ENCODE measurements at places on chromosomes 5 and 9.

DNA sequence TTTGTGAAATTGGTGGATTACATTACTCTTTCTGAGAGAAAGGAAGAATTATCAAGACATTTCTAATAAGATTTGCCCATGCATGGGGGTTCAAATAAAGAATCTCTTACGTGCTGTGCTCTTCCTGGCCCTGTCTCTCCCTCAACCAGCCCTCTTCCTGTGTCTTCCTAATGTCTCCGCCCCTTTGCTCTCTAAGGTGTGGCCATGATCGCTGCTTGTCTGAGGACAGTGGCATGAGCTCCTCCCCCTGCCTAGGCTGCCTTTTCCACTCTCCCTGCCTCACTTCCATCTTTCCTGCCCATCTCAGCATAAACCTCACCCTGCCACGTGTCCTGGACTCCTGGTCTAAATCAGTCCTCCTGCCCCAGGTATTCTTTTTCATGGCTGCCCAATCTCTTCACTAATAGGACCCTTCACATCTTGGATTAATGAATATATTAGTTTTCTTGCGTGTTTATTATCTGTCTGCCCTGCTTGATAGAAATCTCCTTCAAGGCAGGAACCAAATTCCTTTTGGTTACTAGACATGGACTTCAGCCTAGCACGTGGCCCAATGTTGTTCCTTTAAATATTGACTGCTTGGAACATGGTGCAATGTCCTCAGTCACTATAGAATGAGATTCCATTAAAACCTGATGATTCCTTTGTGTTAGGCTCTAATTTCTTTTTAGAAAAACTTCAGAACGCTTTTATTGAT lies 122.3 kb downstream of the MTRR start:
- no peak for DNase-seq

DNA sequence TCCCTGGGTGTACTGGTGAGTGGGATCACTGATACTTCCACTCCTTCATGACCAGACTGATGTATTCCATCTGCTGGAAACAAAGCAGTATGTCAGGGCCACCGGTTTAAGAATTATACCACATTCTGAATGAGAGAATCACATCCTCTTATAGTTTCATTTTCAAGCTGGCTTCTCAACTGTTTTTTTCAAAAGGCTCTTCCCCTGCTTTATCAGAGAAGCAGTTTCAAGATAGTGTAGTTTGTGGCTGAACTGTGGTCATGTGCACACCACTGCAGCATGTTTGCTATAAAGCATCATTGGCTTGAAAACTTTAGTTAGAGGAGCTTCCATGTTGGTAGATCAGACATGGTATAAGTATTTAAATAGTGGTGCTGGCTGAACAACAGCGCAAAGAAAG lies 450.5 kb upstream of the CDH10 start:
- no peak for DNase-seq

DNA sequence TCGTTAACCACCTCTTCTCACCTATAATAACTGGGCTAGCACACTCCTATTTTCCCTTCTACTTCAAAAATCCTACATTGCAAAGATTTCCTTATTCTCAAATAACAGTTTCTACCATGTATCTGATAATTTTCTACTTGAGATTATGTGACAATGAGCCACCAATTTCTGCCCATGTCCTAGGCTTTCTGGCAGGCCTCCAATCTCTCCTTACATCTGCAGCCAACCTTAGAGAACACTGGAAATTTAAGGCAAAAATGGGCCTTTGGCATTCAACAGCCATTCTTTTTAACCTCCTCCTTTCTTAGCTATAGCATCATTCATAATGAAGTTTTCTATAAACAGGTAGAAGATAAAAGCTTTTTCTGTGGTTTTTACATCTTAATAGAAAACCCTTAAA lies 225.1 kb downstream of the ARRDC3 start:
- no peak for DNase-seq

DNA sequence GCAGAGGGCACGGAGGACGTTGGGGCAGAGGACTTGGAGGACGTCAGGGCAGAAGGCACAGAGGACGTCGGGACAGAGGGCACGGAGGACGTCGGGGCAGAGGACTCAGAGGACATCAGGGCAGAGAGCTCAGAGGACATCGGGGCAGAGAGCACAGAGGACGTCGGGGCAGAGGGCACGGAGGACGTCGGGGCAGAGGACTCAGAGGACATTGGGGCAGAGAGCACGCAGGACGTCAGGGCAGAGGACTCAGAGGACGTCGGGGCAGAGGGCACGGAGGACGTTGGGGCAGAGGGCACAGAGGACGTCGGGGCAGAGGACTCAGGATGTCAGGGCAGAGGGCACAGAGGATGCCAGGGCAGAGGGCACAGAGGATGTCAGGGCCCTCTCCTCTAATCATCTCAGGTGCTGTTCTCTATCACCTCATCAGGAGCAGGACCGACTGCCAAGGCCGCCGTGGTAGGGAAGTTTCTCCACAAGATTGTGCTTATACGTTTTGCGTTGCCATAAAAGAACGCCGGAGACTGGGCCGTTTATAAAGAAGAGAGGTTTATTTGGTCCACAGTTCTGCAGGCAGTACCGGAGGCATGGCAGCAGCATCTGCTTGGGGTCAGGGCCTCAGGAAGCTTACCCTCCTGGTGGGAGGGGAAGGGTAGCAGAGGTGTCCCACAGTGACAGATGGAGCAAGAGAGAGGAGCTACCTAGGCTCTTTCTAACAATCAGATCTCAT lies 29.4 kb upstream of the ADAMTS2 start:
- DNase-seq = no peak

- no peak for DNase-seq
These were observed 1.3 kb downstream of the FBXL7 start for GRCh38 chr5:15501091-15501791.

- DNase-seq = no peak
These were observed 56.4 kb upstream of the TMC1 start for GRCh38 chr9:72464857-72465592.

- no peak for DNase-seq
These were observed 278.6 kb upstream of the RORB start for GRCh38 chr9:74218385-74219063.

DNA sequence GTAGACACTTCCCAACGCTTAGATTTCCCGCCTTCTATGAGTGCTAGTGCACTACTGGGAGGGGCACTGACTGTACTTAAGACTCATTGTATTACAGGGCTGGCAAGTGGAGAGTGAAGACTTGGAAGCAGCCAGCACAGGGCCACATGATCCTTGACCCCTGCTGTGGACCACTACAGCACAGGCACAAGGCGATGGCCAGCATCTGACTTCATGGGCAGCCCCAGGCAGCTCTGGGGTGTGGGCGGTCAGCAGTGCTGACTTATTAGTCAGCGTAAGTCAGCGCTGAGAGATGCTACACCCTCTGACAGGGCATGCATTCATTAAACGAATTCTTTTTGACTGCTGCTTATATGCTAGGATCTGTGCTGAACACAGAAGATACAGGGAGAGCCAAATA lies 9.3 kb downstream of the SLC46A2 start:
- DNase-seq = no peak

GRCh38 chr9:72443855-72444254 lies 77.6 kb upstream of the TMC1 start:
- no peak for DNase-seq

GRCh38 chr5:111232311-111233051 lies 8.3 kb downstream of the CAMK4 start:
- no peak for DNase-seq

DNA sequence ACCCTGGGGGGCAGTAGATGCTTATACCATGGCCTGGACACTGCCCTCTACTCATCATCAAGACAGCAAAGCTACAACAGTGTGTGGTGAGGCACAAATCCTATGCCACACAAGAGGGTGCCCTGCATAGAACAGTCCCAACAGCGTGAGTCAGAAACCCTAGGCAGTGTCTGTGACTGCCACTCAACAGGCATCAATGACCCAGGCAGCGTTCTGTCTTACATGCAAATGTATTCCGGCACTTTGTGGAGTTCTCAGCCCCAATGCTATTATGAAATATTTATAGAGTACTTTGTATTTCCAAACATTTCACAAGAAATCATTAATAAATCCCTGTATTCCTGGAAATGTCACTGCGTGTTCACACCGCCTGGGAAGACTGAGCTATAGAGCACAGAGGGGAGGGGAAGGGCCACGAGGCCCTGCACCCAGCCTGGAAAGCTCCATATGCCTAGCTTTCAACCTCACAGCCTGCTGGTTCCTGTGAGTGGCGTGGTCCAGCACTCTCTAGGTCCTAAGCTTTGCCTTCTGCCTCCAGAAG lies 77.7 kb downstream of the NIPSNAP3B start:
- no peak for DNase-seq

- DNase-seq = no peak
These were observed 48.8 kb upstream of the FBN2 start for GRCh38 chr5:128586848-128587247.

- no peak for DNase-seq
These were observed 185.0 kb downstream of the CSNK1G3 start for GRCh38 chr5:123696921-123697341.

- no peak for DNase-seq
These were observed 116.4 kb upstream of the FST start for GRCh38 chr5:53364061-53364460.

DNA sequence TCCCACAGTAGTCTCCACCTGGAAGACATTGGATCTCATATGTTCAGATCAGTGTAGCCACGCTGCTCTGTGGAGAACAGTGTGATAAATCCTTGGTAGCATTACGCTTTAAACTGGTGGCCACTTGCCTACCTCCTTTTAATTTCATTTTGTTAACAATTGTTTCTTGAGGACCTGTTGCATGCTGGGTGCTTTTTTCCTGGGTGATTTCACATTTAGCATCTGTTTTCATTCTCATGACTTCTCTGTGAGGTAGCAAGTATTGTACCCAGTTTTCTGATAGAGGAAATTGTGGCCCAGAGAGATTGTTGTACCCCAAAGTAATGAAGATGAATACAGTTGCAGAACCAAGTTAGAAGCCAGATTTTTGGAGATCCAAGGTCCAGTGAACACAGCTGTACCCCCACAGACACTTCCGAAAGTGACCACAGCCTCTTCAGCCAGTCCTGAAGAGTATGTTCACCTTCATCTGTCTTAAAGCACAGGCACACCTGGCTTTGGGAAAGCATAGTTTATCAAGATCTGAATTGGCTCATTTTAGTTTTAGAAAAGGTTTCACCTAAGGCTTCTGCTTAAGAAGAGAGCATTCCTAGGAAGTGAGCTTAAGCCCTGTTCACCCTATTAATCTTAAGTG lies 75.2 kb downstream of the F2RL2 start:
- DNase-seq = no peak

GRCh38 chr5:76974785-76975184 lies 21.9 kb downstream of the CRHBP start:
- DNase-seq = no peak

DNA sequence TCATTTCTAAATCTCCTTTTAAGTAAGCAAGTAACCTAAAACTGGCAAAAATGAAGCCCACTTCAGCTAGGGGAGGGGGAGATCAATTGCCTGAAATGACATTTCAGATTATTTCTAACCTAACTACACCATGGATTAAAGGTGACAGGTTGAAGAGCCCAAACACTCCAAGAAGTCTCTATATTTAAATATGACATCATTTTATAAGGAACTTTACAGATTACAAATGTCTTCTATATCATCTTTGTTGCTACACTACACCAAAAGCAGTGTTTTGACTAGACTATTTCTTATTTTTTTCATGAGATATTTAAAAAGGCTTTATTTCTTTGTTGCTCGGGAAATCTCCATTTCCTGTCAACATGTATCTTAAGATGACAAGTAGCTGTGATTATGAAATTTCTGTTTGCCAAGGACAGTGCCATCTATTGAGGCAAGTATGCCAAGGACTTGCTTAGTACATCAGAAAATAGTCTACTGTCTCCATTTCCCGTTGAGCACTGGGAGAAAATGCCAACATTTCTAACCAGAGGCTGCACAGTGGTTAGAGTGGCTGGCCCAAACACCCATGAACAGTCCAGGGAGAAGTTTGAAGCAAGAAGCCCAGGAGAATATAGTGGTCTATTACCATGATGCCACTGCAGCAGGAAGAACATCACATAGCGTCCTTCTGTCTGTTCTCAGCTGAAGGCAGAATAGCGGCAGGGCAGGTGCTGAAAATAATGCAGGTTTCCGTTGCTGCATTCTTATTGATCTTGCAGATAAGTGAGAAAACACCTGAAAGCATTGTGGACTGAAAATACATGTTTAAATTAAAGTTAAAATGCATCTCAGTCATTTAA lies 93.4 kb upstream of the ITGA2 start:
- no peak for DNase-seq

DNA sequence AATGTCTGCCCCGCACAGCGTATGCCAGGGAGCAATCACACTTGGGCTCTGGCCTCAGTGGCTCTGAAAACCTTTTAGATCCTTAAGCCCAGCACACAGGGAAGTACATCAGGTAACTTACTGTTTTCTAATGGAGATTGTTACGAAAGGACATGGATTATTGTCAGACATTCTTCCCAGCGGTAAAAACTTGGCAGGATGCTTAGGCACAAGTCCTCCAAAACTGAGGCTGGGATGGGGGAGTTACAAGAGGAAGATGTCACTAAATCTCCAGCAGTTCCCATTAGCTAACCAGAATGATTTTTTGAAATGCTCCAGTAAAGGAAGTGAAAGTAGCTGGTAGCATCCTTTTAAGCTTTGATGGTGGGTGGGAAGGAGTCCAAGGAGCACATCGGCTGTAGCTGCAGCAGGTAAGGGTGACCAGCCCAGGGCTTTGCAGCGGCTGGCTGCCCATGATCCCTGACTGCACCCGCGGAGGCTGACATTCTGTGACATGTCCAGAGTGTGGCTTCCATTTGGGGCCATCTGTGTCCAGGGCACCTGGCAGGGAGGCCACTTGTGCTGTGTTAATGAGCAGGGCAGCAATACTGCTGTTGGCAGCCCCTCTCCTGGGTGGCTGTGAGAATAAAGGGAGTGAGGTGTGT lies 165.8 kb downstream of the GADD45G start:
- DNase-seq = no peak

Data from mesothelial cell of epicardium (in vitro differentiated cells).